SJSA1 (cell line): ENCODE measurements at places on chromosomes 3 and 15. TPM values are rescaled to one million over a fixed set of nuclear protein-coding genes. Genes with fewer than 3 reads are reported as not detected.

The RBP2 gene
- total RNA-seq, result not detected in 2 replicates

The GOLGA6B gene
- total RNA-seq, result not detected in 2 replicates

DNA sequence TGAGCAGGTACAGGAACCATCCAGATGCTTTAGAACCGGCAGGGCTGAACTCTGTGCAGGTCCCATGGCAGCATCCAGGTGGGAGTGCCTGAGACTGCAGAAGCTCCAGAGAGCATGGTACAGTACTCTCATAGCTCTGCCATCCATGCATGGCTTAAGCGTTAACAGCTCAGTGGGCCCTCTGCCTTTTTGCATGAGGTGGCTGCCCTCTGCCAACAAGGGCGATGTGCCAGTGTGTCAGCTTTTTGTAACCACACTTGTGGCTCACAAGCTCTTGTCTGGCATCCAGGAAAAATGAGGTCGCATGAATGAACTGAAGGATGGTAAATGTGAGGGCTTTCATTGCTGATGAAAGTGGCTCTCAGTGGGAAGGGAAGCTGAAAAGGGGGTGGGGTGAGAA is 950.1 kb downstream of the DIPK2A start:
- no peak for DNase-seq

The FHIT gene
- total RNA-seq, result not detected in 2 replicates

The MAGEL2 gene
- not detected in 2 replicates for total RNA-seq

DNA sequence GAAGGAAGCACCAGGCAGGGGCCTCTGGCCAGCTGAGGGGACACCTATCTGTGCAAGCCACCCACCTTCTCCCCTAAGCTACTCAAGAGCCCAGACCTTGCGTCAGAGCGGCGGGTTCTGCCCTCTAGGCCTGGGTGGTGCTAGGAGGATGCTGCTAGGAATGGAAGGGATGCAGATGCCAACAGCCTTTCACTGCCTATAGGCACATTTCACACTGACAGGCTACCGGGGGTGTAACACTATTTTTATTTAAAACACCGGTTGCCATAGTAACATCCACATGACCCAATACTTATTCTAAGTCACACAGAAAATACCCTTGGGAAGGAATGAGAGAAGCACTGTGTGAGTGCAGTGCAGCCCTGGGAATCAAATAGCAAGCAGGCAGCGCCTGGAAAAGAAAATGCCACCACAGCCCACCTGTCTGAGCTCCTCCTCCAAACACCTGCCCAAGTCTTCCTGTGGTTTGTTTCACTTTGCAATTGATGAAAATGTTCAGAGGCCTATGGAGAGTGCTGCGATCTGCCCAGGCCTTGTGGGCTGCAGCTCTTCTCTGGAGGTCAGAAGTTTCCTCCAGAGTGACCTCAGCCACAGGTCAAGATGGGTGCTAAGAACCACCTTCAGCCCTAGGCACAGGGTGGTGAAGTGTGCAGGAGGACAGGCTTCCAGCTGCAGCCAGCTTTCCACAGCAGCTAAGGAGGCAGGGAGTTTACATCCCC is 113.5 kb upstream of the TOPAZ1 start:
- no peak for DNase-seq

The TTC14 gene
- 14.9 and 15.3 TPM in 2 replicates for total RNA-seq

DNA sequence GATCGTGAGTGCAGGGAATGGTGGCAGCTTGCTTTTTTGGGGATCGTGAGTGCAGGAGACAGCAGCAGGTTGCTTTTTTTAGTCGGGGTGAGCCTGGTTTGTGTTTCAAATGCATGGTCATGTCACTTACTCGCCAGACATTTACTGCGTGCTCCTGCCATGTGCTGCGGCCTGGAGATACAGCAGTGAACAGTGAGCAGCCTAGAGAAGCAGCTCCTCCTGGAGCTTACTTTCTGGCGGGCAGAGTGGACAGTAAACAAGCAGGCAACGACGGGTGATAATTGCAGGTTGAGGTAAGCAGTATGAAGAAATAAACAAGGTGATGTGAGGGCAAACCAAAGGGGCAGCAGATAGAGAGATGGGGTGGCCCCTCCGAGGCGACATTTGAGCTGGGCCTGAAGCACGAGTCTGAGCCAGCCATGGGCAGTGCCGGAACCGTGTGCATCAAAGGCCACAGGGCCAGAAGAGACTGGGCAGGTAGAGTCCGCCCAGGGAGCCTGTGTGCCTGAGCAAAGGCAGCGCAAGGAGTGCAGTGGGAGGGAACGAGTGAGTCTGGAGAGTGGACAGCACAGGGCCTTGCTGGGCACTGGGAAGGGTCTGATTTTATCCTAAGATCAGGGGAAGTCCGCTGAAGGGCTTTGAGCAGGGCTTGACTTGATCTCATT is 57.3 kb upstream of the RASA2 start:
- DNase-seq, result no peak

The EMC7 gene
- 27.1 and 42.5 TPM in 2 replicates for total RNA-seq
